SK-N-SH (cell line): ENCODE measurements at places on chromosomes 16 and 17. TPM values are rescaled to one million over a fixed set of nuclear protein-coding genes. Genes with fewer than 3 reads are reported as not detected.
A peak's percentile ranks its signal among the peaks of the same experiment; 100 is the strongest.

DNA sequence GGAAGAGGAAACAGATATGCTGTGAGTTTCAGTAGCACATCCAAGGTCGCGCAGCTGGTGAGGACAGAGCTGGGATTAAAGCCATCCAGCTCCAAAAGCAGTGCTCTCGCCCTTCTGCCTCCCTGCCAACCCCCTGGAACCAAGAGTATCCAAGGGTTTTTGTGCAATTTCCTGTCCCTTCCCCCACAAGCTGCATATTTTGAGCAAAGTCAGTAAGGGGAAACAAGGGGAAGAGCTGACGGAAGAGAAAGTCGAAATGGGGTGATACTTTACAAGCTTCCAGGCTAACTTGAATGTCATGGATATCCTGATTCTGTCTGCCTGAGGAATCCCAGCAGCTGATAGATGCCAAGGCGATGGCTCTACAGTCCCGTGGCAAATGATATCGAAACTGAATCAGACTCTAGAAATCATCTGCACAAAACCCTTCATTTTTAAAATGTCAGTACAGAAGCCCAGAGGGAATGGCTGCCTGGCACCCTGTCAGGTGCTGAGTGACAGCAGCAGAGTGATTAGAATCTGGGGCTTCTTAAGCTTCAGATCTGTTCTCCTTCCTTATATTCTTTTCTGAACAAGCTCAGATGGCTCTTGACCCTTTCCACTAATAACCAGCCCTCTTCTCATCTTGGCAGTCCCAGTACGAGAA, 42.9 kb upstream of the TEKT3 start:
- peak overlapping the region; percentile 33 for H3K4me3 ChIP-seq
- no peaks in the 10 kb centered on the region for H3K4me1 ChIP-seq
- no peaks in the 10 kb centered on the region for H3K36me3 ChIP-seq

- H3K4me3 ChIP-seq = no peak overlapping the region
- no peak for DNase-seq
- no peak overlapping the region for H3K27ac ChIP-seq
- no peaks in the 10 kb centered on the region for H3K27me3 ChIP-seq
- peaks cover 8% of the 10 kb centered on the region; the same call in 1 of the 2 replicates for H3K4me1 ChIP-seq
- H3K36me3 ChIP-seq = peaks cover 76% of the 10 kb centered on the region
These were observed 46.5 kb downstream of the CNOT1 start for GRCh38 chr16:58582971-58583765.

DNA sequence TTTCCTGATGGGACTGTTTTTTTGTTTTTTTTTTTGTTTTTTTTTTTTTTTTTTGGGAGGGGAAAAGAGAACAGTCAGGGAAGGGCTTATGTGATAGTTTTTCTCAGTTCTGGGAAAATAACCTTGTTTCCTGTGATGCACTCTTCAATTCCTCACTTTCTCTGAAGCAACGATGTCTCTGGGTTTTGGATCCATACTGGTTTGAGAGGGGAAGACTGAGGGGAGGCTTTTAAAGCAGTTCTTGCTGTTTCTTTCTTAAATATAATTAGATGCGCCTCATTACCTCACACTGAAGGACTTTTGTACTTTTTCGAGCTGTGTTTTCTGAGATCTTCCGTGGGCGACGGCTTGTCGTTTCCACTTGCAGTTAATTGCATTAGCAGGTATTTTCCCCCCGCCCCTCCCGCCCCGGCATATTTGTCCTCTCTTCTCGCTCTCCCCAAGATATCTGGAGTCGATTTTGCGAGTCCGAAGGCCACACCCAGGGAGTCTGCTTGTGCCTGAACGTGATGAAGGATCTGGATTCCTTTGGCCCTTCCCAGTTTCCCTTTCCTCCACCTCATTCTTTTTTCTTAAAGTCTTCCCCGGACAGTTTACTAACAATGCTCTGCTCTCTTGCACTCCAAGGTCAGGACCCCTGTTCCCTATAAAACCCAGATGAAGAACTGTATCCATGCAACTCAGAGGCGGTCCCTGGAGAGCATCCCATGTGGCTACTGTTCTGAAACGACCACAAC, 125.2 kb upstream of the ZFHX3 start:
- peaks cover 37% of the 10 kb centered on the region for H3K4me1 ChIP-seq
- no peak overlapping the region for H3K4me3 ChIP-seq
- H3K27me3 ChIP-seq = no peaks in the 10 kb centered on the region
- H3K27ac ChIP-seq = peak overlapping the region; percentile 95
- no peaks in the 10 kb centered on the region for H3K36me3 ChIP-seq

DNA sequence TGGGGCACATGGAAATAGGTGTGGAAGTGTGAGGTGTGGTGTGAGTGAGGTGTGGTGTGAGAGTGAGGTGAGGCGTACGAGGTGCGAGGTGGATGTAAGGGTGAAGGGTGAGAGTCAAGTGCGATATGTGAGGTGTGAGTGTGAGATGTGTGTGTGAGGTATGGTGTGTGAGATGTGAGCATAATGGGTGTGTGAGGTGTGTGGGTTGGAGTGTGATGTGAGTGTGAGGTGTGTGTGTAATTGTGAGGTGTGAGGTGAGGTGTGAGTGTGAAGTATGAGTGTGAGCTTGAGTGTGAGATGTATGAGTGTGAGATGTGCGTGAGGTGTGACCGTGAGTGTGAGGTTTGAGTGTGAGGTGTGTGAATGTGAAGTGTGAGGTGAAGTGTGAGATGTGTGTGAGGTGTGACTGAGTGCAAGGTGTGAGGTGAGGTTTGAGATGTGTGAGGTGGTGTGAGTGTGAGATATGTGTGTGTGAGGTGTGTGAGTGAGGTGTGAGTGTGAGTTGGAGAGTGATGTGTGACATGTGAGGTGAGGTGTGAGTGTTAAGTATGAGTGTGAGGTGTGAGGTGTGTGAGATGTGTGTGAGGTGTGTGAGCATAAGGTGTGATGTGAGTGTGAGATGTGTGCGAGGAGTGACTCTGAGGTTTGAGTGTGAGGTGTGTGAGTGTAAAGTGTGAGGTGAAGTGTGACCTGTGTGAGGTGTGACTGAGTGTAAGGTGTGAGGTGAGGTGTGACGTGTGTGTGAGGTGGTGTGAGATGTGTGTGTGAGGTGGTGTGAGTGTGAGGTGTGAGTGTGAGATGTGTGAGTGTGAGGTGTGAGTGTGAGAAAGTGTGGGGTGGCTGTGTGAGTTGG, 354.0 kb downstream of the FOXL1 start:
- DNase-seq = no peak
- H3K4me1 ChIP-seq = peaks cover 25% of the 10 kb centered on the region
- H3K27ac ChIP-seq = peak overlapping the region; percentile 71

DNA sequence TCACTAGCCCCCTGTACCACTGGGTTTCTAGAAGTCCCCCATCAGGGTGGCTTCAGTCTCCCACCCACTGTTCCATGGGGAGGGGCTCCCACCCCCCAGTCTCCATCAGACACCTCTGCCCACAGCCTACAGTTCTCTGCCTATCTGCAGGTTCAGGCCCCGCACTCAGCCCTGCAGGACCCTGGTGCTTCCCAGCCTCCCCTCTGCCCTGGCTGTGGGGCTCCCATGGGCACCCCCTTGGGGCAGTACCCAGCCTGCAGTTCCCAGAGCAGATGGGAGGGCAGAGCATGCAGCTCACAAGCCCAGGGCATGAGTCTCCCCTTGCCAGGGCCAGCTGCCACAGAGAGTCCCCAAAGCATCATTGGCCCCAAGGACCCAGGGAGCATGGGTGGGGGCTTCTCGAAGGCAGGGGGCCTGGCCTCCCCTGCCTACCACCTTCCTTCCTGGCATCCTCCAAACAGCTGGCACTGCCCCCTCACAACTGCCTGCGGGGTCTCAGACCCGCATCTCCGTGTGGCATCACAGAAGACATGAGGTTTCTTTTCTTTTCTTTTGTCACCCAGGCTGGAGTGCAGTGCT, 2.8 kb upstream of the MRPL28 start:
- no peak overlapping the region for H3K4me3 ChIP-seq
- H3K27ac ChIP-seq = no peak overlapping the region
- peaks cover 65% of the 10 kb centered on the region; the same call in 1 of the 2 replicates for H3K36me3 ChIP-seq
- DNase-seq = no peak

GRCh38 chr16:83109490-83110125, 482.8 kb downstream of the CDH13 start:
- no peak overlapping the region for H3K4me3 ChIP-seq
- no peaks in the 10 kb centered on the region for H3K27me3 ChIP-seq
- no peak for DNase-seq
- no peak overlapping the region for H3K27ac ChIP-seq
- H3K4me1 ChIP-seq = no peaks in the 10 kb centered on the region
- no peaks in the 10 kb centered on the region for H3K36me3 ChIP-seq

- no peaks in the 10 kb centered on the region; the same call in 1 of the 2 replicates for H3K4me1 ChIP-seq
- no peaks in the 10 kb centered on the region for H3K36me3 ChIP-seq
- no peak for DNase-seq
- no peak overlapping the region for H3K4me3 ChIP-seq
- no peak overlapping the region for H3K27ac ChIP-seq
These were observed 416.8 kb upstream of the CCL2 start for GRCh38 chr17:33838281-33838680.

The TVP23A gene
- polyA plus RNA-seq = 0.24 and 0.35 TPM in 2 replicates

The C16orf54 gene
- polyA plus RNA-seq = not detected in 2 replicates
